ENCODE measurements at places on chromosomes 5 and 9.

DNA sequence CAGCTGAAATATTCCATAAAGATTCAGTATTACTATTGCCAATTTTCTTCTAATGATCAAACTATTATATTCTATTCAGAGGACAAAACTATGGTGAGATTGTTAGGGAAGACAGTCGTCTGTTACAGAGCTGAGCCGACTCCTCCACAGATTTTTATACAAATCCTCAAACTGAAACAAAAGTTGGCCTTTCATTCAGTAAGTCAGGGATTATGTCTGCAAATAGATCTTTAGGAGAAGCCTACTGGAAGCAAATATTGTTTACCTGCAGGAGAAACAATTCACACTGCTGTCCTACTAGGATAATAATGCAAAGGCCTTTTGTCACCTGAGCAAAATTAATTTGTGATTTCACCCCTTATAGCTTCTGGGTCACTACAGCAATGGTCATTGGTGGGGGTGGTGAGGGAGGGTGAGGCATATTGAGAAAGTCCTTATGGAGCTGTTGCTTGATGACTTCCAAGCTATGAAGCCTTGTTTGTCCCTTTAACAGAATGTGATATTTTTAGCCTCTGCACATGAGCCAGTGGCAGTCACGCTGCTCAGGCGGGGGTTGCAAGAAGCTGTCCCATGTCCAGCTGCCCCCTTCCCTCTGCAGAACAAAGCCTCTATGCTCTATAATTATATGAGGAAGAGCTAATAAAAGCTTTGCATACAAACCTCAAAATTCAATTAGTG, 200.5 kb upstream of the KLF9 start:
- no peak for DNase-seq

DNA sequence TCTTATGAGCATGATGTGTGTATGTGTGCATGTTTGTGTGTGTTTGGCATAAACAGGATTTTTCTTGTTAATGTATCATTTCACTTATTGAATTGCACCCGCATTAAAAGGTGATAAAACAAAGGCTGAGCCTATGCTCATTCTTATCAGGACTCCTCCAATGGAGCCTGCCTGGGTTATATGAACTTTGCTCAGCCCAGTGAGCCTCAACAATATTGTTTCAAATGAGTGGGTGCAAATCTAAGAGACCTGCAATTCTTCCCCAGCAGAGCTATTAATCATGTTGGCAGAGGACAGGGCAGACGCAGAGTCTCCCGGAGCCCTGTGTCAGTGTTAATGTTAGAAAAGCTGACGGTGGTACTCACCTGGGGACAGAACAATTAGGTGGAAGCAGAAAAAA, 71.6 kb downstream of the SH3RF2 start:
- DNase-seq: no peak

GRCh38 chr5:15621094-15621493, 121.1 kb downstream of the FBXL7 start:
- DNase-seq: no peak

DNA sequence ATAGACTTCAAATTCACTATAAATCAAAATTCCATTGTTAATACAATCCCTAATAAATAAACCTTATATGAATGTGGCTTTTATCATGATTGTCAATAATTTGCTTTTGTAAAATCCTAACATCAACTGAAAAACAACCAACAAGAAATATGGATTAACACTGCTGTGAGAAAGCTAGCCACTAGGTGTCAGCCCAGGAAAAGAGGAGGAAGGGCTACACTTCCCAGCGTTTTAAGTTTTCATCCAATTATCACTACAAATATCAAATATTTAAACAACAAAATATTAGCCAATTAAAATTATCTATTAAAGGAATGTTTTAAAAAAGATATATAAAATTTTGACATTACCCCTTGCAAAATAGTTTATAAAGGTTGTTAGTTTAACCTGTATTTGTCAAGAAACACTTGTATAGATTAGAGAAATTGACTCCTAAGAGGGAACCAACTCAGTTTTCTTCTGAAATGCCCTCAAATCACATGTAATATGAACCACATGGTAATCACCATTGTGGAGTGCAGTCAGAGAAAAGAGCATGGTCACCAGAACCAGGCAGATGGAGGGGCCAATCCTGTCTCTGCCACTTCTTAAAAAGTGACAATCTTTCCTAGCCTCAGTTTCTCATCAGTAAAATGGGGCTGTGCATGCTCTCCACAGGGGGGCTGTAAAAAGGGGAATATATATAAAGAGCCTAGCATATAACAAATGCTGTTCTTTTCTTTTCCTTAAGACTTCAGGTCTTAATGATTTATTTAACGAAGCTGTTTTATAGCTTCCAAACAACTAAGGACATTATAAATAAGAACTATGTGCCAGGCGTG, 188.2 kb downstream of the CRB2 start:
- DNase-seq: peak; percentile 29

DNA sequence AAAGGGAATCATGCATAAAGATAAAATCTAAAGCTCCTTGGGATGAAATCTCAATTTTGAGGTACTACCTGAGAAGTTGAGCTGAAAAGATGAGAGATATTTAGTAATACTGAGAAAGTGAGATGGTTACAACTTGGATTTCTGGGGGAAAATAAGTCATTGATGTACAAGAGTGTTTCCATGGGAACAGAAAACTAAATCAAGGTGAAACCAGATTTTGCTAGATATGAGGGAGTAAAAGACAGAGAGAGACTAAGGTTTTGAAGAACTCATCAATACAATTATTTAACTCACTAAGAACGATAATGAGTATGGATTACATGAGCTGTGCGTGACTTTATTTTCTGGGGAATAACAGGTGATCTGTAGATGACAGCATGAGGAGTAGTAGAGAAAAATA, 10.2 kb upstream of the ST8SIA4 start:
- DNase-seq: no peak

DNA sequence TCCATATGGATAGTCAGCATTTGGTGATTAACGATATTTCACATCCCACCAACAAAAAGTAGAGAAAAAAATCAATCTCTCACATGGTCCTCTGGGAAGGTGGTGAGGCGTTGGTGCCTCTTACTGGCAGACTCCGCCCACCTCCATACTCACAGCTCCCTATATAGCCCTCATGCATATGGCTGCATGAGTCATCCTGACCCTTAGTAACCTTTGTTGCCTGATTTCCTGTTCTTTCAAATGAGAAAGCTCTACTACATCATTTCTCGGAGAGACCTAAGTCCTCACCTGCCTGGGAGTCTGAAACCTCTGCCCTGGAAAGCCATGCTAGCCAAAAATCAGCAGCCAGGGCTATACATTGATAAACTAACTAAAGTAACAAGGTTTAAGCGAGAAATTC, 33.3 kb upstream of the ABCA1 start:
- DNase-seq: peak; percentile 76

- DNase-seq: no peak
Observed at GRCh38 chr9:103731541-103731940, 362.6 kb upstream of the SMC2 start.

- DNase-seq: no peak
Observed at GRCh38 chr9:99294850-99295461, 72.9 kb downstream of the SEC61B start.

GRCh38 chr5:118233606-118234005, 754.7 kb downstream of the DTWD2 start:
- no peak for DNase-seq

GRCh38 chr5:94690778-94691177, 72.3 kb downstream of the SLF1 start:
- no peak for DNase-seq

GRCh38 chr5:9339206-9339818, 206.6 kb downstream of the SEMA5A start:
- DNase-seq: no peak

GRCh38 chr5:7759951-7760580, 90.9 kb downstream of the CFAP90 start:
- no peak for DNase-seq

DNA sequence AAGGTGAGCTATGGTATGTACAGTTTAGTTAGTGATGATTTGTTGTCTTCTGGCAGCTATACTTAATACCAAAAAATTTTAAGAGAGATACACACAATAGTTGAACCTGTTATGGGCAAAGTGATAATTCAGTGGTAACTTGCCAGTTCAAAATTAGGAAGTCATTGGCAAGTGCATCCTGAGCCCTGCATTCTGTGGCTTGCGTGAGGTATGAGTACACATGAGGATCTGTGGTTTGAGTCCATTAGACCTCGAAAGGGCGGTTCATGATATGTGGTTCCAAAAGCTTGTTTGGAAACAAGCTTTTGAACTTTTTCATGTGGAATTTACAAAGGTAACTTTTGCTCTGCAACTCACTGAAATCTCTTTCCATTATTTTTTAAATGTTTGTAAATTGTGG, 47.0 kb downstream of the GPR21 start:
- no peak for DNase-seq

- no peak for DNase-seq
Observed at GRCh38 chr5:169964246-169964645, 16.0 kb downstream of the INSYN2B start.

DNA sequence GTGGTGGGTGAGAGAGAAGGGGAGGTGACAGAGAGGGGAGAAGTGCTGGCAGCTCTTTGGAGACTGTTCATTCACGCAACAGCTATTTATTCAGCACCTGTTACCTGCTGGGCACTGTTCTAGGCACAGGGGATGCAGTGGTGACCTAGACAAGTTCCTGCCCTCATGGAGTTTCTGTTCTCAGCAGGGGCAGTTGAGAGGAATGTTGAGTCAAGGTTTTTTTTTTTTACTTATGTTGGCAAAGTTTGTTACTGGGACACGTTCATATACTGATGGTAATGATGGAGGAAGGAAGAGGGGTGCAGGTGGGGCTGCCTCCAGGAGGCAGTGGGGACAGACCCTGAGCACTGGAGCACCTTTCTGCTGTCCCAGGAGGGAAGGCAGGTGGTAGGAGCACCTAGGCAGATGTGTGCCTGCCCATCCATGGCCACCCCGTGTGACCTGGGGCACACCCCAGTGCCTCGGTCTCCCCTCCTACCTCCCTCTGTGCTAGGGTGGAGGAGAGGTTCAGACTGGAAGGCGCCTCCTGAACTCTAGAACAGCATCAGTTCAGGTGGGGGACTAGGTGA, 49.4 kb upstream of the SLC25A51 start:
- no peak for DNase-seq

DNA sequence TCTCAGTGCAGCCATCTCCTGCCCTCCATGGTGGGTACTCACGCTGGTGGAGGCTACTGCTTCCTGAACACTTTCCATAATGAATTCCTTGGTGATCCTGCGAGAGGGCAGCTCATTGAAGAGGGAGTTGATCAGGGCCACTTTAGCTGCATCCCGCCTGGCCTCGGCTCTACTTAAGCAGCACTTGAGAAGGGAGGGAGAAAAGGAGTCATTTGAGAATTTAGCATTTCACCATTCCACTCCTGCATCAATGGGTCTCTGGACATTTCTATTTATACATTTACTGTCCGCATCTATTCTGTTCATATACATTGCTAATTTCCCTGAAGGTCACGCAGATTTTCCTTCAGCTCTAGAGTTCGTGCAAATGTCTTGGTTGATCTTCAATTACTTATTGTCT, 35.1 kb downstream of the LIX1 start:
- DNase-seq: no peak

- no peak for DNase-seq
Observed at GRCh38 chr9:130287736-130288135, 22.2 kb downstream of the HMCN2 start.

- DNase-seq: no peak
Observed at GRCh38 chr9:89811886-89812450, 207.2 kb downstream of the GADD45G start.

DNA sequence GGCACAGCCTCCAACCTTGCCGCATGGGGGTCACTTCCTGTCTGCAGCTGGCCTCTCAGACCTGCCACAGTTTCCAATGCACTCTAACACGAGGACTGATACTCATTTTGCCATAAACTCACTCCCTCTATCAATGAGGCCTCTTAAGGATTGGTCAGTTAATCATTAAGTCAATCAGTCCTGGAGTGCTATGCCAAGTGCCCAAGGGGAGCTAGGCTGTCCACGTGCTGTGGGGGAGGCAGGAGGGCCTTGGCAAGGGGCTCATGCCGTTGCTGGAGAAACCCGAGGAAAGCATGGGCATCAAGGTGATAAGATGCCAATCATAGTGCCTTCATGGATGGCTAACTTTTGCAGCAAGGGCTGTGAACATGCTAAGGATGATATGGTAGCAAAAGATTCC, 1.7 kb upstream of the ALDH1B1 start:
- no peak for DNase-seq

DNA sequence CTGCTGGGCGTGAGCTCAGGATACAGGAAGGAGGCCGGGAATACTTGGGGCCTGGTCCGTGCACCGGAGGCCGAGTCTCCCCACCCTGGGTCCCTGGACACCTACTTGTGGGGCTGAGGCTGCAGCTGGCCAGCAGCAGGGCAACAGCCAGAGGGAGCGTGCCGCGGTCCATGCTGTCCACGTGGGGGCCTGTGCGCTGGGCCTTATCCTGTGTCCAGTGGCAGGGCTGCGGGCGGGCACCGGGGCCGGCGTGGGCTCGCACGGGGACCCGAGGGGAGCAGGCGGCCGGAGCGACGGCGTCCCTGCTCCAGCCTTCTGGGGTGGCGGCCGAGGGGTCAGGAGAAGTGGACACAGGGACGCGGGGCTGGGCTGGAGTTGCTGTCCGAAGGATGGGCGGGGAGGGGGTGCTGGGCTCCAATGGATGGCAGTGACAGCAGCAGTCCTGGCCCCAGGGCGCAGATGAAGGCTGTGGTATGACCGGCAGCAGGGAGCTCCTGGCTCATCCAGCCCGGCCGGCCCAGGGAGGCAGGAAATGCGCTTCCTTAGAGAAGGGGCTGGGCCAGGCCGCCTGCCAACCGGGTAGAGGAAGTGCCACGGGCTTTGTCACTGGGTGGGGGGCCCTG, at the start of gene ENG:
ENG (minus strand) TSS at position 475 of the 623 bp plus-strand sequence; CDS start at position 172, 303 bp downstream.
- DNase-seq: peak; percentile 85

GRCh38 chr5:158758675-158759074, 341.0 kb downstream of the EBF1 start:
- no peak for DNase-seq

DNA sequence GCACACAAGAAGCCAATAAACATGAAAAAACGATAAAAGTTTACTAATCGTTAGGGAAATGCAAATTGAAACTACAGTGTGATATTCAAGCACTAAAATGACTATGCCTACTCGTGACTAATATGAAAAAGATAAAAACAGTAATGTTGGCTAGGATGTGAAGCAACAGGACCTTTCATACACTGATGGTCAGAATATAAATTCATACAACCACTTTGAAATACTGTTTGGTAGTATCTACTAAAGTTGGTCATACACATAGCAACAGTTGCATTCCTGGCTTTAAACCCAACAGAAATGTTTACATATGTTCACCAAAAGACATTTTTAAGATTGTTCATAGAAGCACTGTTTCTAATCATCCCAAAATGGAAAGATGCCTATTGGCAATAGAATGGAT, 24.3 kb downstream of the FBXO38 start:
- DNase-seq: no peak

- no peak for DNase-seq
Observed at GRCh38 chr5:73395256-73395655, 53.3 kb downstream of the FOXD1 start.

All from kidney capillary endothelial cell (primary cell).